ENCODE measurements at places on chromosomes 6 and 20.

DNA sequence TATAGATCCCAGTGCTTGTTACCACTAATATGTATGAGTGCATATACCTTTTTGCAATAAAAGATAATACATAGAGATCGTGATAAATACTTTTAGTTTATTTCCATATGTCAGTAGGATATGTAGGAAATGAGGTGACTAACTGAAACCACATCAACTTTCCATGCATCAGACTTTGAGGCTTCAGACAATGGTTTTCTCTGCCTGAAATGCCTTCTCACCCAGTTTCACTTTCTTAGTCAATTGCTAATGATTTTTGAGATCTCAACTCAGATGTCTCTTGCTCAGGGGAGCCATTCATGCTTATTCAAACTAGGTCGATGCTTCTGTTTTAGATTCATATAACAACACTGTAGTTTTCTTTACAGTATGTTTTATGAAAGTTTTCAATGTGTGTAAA, 626.6 kb upstream of the ADGRB3 start:
- DNase-seq: no peak

GRCh38 chr6:11288065-11288464, 55.6 kb upstream of the NEDD9 start:
- no peak for DNase-seq

DNA sequence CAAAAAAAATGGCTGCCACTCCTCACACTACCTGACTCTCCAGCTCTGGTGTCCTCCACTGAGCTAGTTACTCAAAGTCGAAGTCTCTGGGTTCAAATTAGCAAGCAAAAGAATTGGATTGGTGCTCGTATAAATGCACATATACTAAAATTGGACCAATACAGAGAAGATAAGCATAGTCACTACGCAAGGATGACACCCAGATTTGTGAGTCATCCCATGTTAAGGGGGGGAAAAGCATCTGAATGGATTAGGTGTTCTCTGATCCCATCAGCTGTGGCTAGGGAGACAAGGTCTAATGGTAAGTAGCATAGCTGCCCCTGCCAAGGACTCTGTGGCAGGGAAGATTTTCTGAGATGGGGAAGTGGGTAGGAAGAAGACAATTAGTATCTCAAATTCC, 18.3 kb upstream of the AMD1 start:
- DNase-seq: no peak

DNA sequence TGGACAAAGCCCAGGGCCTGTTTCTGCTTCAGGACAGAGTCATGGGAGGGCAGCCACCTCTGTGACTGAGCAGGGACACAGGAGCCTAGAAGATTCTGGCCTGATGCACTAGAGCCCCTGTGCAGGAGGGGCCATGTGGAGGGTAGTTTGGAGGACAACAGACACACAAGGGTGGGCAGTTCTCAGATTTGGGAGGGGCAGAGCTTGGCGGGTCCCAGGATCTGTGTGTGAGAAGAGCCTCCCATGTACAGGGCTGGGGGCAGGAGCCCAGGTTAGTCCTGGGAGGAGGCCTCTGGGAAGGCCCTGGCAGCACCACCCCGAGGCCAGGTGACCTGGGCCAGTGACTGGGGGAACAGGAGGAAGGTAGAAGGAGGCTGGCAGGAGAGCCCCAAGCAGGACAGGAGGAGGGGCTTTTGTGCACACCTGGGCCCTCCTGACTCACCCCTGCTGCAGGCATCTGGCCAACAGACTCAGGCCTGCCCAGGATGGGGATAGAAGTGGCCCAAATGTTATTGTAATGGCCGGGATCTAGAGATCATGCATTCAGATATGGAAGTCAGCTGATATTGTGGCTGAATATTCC, 1.4 kb upstream of the ULBP3 start:
- no peak for DNase-seq

DNA sequence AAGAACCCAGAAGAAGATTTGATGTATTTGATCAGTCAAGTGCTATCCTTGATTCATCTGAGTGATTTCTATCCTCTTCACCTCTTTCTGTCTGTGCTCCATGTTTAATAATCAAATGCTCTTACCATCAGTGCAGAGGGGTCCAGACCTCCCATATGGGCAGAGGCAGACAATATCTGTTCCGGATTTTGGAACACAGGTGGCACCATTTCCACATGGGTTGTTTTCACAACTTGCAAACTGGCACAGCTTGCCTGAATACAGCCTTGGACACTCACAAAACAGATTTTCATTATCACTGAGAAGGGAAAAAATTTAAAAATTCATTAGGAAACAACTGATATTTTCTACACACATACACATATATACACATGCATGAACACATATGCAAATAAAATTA, 228.5 kb downstream of the PHF3 start:
- no peak for DNase-seq

DNA sequence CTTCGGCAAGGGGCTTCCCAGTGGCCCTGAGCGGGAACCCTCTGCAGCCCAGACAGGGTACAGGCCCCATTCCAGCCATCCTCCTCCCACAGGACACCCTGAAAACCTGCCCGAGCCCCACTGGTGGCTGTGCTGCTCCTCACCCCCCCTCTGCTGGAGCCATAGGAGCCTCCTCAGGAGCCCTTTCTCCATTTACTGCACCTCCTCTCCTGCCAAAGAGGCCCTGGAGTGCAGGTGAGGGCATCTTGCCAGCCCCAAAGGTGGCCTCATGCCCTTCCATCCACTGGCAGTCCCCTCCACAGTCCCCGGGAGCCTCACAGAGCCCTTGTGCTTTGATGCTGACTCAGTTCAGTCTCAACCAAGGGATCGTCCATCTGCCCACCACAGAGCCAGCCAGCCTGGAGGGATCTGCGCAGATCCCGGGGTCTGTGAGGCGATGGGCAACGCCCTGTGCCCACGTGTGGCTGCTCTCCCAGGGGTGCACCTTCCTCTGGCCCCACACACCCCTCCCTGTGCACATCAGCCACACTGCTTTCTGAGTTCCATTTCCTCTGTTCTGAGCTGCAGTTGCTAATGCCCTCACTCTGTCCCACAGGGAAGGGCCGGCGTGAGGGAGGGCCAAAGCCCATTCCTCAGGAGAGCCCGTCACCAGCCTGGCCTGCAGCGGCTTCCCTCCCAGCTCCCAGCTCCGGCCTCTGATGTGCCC, 228.5 kb downstream of the DLL1 start:
- DNase-seq: no peak

DNA sequence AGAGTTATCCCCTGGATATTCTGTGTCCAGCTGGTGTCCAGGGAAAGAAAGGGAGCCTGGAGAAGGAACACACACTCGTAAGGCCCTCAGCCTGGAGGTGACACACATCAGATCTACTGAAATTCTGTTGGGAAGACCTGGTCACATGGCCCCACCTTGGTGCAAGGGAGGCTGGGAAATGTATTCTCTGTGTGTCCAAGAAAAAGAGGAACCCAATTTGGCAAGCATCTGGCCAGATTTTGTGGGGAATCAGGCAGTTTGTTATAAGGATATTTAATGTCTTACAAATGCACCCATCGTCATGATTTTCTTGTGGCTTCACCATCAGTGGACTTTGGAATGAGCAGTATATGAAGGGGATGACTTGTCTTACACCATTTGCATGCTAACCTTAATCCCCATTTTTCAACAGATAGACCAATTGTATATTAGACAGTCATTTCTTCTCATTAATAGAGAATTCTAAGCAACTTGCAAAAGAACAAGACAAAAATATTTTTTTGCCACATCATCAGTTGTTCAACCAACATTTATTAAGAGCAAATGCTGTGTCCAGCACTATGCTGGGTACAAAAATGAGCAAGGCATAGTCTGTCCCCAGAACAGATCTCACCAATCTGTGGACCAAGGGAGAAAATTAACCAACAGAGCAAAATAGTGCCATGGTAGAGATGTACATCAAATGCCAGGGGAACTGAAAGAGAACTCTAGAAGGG, 59.7 kb downstream of the ISM1 start:
- DNase-seq: no peak

DNA sequence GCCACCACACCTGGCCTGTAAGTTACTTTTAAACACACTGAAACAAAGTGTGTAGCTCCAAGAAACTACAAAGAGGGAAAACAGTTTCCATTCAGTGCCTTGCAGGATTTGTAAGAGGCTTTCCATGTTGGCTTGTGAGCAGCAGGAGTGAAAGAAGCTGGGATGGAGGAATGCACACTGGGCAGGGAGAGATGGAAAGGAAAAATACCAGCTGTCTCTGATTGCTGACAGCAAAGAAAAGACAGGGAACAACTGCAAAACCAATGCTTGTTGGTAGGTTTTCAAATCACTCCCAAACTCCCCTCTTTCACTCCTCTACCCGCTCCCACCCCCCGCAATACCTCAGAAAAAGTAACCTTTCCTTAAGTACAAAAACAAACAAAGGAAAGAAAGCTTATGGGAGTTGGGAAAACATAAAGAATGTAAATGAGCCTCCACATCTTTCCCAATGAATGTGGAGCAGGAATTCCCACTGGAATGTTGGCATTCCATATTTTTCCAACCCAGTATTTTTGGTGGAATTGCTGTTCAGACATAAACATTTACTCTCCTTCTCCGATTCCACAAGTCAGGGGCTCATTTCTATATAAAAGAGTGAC, 166.1 kb downstream of the THBS2 start:
- no peak for DNase-seq

- DNase-seq: no peak
Measured at GRCh38 chr6:53737746-53738145, 57.1 kb upstream of the LRRC1 start.
